ENCODE measurements at places on chromosomes 11 and 22.

- DNase-seq, result no peak
Measured at GRCh38 chr11:121372671-121373429, 79.3 kb upstream of the SORL1 start.

- no peak for DNase-seq
Measured at GRCh38 chr22:45816776-45817175, 145.1 kb downstream of the ATXN10 start.

DNA sequence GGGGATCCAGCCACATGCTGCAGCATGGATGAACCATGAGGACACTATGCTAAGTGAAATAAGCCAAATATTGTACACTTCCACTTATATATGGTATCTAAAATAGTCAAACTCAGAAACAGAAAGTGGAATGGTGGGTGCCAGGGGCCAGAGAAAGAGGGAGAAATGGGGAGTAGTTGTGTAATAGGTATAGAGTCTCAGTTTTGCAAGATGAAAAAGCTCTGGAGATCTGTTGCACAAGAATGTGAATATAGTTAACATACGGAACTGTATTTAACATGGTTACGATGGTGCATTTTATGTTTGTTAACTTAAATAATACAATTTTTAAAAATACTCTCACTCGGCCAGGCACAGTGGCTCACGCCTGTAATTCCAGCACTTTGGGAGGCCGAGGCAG lies 21.2 kb downstream of the GDPD5 start:
- DNase-seq, result no peak

- DNase-seq, result no peak
Measured at GRCh38 chr11:118619444-118620197, 12.2 kb downstream of the PHLDB1 start.

DNA sequence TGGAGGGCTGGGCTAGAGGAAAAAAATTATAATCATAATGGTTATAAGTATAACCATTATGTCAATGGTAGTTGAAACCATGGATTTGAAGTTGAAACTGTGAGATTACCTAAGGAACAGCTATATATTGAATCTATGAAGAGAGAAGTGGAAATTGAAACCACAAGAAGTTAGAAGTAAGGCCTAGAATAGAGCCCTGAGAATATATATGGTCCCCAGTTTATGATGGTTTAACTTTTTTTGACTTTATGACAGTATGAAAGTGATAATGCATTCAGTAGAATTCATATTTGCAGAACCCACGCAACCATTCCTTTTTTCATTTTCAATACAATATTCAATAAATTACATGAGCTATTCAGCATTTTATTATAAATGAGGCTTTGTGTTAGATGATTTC lies 15.0 kb downstream of the AASDHPPT start:
- DNase-seq, result no peak

- no peak for DNase-seq
Measured at GRCh38 chr11:58902881-58903280, 36.4 kb upstream of the GLYATL1 start.

GRCh38 chr11:70703141-70704064 lies 305.1 kb downstream of the CTTN start:
- DNase-seq, result no peak

GRCh38 chr11:113019711-113020110 lies 58.5 kb downstream of the NCAM1 start:
- DNase-seq, result no peak

- DNase-seq, result no peak
Measured at GRCh38 chr22:28937206-28938025, 54.0 kb downstream of the ZNRF3 start.

- DNase-seq, result peak; percentile 43
Measured at GRCh38 chr11:57646799-57647303, 2.9 kb downstream of the YPEL4 start.

DNA sequence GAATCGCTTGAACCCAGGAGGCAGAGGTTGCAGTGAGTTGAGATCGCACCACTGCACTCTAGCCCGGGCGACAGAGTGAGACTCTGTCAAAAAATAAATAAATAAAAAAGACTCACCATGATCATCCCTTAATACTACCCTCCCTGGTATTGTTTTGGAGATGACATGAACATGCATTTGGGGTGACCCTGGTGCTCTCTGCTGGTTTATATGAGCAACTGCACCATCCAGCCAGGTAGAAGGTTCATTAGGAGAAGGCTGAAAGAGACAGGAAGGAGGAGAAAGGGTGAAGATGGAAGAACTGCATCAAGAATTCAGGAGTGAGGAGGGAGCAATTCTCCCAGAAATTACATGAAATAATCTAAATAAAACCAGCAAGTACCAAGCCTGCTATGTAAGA lies 37.8 kb downstream of the SLC5A1 start:
- DNase-seq, result no peak

DNA sequence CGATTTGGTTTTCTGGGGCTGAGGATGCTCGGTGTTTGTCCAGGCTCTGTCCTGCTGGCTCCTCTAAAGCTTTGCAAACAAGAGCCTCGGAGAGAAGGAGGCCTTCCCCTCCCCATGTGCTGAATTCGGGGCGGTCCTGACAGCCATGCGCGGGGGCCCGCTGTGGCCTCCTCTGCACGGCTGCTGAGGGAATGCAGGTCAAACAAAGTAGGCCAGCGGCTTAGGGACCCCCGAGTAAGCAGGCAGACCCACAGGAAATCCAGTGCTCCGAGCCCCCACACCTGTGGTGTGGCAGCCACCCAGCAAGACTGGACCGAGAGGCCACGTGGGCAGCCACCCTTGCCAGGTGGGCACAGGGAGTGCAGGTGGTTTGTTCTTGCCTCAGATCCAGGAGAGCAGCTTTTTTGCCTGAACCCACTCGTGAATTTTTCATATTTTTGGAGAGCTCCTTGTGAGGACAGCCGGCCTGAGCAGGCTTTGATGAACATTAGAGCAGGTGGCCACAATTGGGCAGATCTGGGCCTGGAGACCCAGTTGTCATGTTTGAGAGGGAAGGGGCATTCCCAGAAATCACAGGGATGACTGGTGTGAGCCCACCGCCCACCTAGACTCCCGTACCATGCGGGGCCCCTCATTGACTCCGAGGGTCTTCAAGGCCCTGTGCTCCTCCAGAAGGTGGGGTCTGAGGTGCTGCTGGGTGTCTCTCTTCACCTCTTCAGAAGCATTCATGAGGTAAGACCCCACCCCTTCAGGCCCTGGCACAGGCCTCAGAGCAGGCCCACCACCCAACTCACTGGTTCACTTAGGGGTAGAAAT lies 43.0 kb upstream of the KCNQ1OT1 start:
- no peak for DNase-seq

GRCh38 chr11:62665599-62666258 lies 617 bp downstream of the CSKMT start:
- peak; percentile 38 for DNase-seq

DNA sequence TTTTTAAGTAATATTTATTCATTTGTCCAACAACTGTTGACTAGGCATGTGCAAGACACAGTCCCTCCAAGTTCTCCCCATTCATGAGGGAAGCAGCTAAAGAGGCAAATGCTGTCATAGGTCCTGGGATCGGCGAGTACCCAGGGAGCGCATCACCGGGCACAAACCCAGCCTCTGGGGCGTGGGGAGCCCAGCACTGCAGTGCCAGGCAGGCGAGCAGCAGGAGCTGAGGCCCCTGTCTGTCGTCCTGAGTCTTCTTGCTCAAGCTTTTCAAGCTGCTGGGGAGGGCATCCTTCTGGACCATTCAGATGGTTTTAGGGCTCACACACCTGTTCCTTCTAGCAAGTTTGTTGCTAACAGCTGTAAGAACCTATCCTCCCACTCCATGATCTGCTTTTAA lies 62.1 kb downstream of the PPFIA1 start:
- DNase-seq, result no peak

DNA sequence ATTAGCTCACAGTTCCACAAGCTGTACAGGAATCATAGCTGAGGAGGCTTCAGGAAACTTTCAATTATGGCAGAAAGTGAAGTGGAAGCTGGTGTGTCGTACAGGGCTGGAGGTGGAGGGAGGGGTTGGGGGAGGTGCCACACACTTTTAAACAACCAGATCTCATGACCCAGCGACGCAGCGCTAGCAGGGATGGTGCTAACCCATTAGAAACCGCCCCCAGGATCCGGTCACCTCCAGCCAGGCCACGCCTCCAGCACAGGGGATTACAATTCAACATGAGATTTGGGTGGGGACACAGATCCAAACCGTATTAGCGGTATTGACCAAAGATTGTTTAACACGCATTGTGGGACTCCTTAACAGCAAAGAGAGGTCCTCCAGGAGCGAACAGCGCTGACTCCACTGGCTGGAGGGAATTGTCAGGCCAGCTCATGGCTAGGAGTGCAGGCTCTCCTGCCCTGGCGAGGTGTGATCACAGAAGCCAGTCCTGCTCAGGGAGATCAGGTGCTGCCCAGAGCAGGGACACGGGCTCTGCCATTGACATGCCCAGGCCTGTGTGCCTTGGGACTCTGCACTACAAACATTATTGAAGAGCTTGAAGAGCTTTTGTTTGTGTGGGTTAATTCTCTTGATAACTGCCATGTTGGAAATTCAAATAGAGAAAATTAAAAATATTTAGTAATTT lies 215.3 kb downstream of the TBC1D22A start:
- DNase-seq, result no peak

DNA sequence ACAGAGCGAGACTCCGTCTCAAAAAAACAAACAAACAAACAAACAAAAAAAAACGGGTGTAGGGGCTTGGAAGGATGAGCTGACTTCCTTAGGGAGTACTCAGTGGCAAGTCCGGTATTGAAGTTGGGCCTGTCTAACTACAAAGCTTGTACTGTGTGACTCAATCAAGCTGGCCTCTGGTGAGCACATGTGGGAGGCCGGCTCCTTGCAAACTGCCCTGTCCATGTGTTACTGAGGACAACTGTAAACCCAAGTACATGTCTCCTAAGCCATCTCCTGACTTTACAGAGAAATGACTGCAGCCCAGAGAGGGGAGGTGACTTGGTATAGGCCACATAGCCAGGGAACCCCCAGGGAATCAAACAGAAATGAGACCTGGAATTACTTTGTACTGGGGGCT lies 11.6 kb downstream of the RIBC2 start:
- no peak for DNase-seq

DNA sequence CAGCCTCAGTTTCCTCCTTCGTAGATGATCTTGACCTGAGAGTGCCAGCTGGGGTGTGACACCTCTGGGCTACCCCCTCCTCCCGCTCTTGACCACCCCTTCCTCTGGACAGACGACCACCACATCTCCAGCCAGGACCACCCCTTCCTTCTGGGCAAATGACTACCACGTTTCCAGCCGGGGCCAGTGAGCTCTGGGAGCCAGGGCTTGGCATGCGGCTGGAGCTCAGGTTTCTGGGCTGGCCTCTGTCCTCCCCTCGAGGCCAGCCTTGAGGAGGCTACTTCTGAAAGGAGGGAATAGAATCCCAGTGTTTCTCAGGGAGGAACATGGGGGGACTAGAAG lies 120.9 kb downstream of the KCNQ1OT1 start:
- DNase-seq, result no peak

DNA sequence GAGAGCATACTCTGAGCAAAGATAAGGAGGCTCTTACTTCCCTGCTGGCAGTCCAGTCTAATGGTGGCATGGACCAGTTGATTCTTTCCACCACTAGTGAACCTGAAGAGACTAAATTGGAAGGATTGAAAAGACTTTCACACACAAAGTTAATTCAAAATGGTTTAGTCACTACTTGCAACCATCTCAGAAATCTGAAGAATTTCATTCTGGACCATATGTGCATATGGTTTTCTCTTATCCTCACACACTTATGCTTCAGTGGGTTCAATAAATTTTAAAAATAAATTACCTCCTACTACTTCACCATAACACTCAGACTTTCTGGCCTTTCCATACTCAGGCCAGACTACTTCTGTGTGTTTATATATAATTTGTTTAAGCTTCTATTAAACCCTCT lies 44.7 kb downstream of the CADM1 start:
- DNase-seq, result no peak

GRCh38 chr22:38820020-38820419 lies 23.8 kb downstream of the NPTXR start:
- no peak for DNase-seq

DNA sequence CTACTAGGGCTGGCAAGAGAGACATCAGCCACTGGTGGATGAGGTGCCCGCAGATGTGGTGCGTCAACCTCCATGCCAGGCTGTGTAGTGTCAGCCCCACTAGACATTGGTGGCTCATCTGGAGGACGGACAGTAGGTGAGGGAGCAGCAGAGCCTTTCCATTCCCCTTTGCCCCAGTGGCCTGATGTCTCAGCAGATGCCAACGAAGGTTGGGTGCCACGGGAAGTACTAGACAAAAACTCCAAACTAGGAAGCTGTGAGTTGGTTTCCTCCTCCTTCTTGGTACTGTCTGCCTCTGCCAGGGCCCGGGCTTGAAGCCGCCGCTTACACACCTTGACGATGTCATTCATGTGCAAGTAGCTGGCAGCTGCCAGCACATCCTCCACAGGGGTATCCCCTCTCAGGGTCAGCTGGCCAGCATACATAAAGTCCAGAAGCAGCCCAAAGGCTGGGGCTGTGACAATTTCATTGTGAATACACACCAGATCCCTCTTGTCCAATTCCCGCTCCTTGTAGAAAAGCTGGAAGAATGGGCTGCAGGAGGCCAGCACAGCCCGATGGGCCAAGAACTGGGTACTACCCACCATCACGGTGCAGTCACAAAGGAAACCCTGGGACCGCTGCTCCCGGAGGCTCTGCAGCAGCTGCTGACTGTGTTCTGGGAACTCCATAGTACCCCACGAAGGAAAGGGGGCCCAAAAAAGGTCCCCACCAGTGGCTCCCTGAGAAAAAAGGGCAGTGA lies 795 bp downstream of the ZBTB3 start:
- no peak for DNase-seq

DNA sequence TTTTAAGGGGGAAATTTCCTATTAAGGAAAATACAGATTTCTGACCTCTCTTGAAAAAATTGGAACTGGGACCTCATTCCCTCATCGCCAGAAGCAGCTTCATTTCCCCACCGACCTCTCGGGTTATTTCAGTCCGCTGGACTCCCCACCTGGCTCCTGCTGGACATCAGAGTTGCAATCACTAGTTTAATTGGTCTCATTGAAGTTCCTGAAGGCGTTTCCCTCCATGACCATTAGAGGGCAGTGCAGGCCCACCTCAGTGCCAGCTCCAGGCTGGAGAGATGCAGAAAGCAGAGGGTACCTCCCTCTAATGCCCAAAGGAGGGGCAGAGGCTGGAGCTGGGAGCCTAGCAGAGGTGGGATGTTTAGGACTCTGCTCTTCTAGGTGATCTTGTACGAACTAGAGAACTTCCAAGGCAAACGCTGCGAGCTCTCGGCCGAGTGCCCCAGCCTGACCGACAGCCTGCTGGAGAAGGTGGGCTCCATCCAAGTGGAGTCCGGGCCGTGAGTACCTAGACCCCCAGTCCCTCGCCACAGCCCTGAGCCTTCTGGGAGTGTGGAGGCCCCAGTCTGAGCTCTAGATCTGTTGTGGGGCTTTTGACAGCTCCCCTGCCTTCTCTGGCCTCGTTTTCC lies 2.7 kb downstream of the CRYBB3 start:
- peak; percentile 23 for DNase-seq

- DNase-seq, result no peak
Measured at GRCh38 chr11:122068141-122068540, 47.9 kb downstream of the BLID start.

- peak; percentile 29 for DNase-seq
Measured at GRCh38 chr11:68216171-68216938, 3.3 kb upstream of the KMT5B start.
